ENCODE measurements at places on chromosomes 5 and 9. TPM values are rescaled to one million over a fixed set of nuclear protein-coding genes. Genes with fewer than 3 reads are reported as not detected.

- DNase-seq, result no peak
Measured at GRCh38 chr5:68067291-68067690, 148.3 kb upstream of the PIK3R1 start.

The CFAP157 gene
- total RNA-seq, result 1.3 TPM

- no peak for DNase-seq
Measured at GRCh38 chr9:19492775-19493173, 84.0 kb downstream of the ACER2 start.

The OR13C2 gene
- total RNA-seq, result 0.36 TPM

DNA sequence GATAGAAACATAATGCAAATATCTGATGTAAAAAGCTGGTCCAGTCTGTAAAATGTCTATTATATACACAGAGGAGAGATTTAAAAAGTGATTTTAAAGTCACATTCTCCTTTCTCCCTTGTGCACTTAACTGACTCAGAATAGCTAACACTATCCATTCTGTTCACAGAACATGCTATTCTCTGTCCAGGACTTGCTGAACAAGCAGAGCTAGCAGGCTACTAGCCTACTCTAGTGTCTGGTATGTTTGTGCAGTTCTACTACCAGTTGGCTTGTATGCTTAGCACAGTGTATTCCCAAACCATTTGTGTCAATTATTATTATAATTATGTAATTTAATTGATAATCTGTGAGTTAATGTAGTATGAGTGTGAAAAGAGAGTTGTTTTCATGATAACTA, 161.7 kb upstream of the NUDT12 start:
- DNase-seq, result no peak

Measured in progenitor cell of endocrine pancreas (in vitro differentiated cells).